Fibroblast of skin of right biceps (primary cell): ENCODE measurements at places on chromosomes 2 and 18.

DNA sequence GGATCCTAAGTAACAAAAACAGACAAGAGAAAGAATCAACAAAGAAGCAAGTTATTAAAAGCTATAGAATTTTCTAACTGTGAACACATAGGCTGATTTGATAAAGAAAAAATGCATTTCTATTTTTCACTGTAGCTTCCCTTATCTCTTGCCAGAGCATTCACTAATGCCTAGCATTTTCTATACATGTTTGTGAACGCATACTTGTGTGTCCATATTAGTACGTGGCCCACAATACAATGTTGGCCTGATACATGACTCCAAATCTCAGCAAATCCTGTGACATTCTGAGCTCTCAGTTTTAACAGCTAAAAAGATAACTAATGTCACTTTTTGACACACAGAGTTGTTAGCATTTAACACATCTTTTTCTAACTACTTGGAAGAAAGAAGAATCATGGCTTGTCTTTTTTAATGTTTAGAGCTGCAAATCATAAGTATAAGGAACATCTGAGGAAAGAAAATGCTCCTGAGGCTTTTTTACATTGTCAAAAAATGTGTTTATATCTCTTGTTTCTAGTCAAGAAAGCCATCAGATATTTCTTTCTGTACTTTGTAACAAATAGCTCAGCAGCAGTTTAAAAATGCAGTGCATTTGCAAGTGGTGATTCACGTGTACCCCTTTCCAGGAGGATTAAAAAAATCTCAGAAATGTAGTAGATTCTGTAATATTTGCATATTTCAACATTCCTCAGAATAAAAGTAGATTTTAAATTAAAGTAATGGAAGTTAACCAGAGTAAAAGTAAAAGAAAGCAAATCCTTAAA is 1646.8 kb upstream of the TMEFF2 start:
- peak; percentile 76 for DNase-seq

DNA sequence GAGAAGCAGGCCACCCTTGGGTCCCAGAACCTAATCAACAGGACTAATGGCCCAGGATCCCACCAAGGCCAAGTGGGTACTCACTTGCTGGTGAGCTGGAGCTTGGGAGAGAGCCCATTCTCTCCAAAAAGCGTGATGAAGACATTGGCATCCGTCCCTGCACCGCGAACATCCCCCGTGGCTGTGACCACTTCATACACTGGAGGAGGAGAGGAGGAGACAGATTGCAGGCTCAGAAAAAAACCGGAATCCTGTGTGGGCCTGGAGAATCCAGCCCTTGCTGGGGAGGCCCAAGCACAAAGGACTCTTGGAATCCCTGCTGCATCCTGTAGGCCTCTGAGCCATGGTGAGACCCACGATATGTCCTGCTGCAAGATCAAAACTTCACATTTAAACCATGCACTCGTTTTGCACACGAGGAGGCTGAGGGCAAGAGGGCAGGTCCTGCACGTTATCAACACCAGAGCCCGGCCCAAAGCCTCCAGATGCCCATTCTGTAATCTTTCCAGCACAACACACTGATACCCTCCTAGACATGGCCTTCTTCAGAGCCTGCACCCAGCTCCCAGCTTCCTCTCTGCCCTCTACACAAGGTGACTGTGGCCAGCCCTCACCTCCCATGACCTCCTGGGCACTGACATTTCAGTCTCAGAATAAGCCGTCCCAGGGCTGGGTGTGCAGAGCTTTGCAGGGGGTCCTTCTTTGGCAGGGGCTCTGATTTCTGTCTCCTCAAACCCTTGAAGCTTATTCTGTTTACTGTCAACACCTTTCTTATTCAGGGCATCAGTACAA is 7.8 kb downstream of the LOXHD1 start:
- no peak for DNase-seq

GRCh38 chr2:112825706-112826105 is 10.9 kb downstream of the IL1B start:
- DNase-seq: no peak

DNA sequence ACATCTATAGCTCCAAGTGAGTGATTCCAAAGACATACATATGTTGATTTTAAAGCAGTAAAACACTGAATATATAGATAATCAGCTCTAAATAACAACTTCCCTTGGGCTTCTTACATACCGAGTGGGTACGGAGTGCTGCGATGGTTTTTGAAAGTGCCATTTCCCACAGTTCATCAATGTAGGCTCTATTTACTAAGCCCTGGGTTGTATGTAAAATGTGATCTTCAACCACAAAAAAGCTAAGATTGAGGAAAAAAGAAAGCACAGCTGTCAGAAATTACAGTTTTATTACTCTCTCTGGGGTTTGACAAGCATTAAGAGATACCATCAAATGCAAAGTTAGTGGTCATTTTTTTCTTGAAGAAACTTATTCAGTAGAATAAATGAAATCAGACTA is 312.8 kb downstream of the EXOC6B start:
- DNase-seq: no peak

GRCh38 chr2:226667736-226668135 is 131.9 kb downstream of the IRS1 start:
- no peak for DNase-seq

- DNase-seq: no peak
Observed at GRCh38 chr18:44712025-44712424, 31.3 kb downstream of the SETBP1 start.

- no peak for DNase-seq
Observed at GRCh38 chr2:33836628-33837027, 237.5 kb upstream of the FAM98A start.

- no peak for DNase-seq
Observed at GRCh38 chr2:130287656-130288026, 55.1 kb upstream of the IMP4 start.

DNA sequence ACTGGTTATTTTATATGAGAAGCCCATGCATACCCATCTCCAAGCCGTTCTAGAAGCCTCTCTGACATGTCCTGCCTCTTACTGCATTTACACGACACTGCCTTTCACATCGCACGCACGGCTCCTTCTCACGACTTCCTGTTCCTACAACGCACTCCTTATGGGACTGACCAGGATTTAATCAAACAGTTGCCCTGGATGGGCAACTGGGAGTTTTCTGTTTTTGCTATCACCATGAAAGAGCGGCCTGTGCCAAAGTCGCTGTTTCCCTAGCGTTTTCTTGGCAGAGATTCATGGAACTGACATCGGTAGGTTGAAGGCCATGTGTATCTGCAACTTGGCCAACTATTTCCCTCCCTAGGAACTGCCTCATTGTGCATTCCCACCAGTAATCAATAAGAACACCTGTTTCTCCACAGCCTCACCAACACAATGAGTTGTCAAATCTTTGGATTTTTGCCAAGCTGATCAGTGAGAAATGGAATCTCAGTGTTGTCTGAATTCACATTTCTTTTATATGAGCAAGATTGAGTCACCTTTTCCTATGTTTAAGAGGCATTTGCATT is 97.2 kb upstream of the OTOS start:
- DNase-seq: peak; percentile 50

GRCh38 chr2:42663828-42664227 is 95.4 kb downstream of the MTA3 start:
- no peak for DNase-seq

DNA sequence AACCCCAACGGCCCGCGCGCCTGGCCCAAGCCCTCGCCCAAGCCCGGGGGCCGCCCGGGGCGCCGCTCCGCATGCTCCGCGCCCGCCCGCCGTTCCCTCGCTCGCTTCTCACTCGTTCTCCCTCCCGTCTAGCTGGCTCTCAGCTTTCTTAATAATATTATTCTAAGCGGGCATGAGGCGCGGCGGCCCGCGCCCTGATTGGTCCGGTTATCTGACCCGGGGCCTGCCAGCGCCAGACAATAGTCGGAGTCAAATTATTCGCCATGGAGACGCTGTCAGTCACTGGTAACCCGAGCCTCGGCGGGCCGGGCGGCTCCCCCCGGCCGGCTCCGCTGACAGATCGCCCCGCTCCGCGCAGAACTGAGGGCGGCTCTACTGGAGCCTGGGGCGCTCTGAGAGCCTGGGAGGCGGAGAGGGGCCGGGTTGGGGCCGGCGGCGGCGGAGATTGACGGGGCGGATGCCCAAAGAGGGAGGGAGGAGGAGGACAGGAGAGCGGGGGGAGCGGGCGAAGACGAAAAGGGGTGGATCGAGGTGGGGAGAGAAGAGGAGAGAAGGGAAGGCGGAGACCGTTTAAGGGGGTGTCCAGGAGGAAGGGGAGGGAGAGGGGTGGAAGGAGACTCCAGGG is at the start of gene SIX2:
Gene SIX2 (minus strand): TSS at position 150 of the 625 bp plus-strand sequence. CDS start 342 bp downstream, outside the sequence.
- DNase-seq: peak; percentile 90

DNA sequence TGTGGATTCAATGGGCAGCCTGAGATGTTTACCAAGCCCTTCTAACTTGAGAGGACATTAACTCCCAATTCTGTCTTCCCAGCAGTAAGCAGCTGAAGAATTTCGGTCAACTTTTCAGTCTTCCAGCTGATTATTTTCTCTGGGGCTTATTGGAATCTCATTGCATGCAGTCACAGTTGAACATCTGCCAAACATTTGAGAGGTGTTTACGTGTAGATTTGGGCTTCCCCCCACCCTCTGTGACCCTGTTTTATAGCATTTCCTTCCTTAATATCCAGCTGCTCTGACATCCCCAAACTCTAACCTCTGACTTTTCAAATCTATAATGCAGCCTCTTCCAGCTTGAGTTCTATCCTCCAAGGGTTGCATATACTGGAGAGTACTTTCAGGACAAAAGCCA is 16.5 kb upstream of the VIT start:
- DNase-seq: peak; percentile 42

DNA sequence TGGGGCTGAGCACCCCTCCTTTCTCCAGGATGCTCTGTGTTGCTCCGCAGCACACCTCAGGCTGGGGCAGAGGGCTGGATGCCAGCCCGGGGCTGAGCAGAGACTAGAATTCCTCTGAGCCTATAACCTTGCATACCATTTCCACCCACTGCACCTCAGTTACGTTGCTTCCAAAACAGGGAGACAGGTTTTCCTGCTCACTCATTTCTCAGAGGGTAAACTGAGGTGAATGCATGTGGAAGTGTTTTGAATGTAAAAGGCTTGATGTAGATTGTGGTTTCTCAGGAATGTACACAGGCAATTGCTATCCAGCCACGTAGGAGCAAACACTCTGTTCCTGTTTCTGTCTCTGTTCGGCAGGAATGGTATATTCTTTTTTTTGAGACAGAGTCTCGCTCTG is 45.3 kb downstream of the EDAR start:
- DNase-seq: no peak

DNA sequence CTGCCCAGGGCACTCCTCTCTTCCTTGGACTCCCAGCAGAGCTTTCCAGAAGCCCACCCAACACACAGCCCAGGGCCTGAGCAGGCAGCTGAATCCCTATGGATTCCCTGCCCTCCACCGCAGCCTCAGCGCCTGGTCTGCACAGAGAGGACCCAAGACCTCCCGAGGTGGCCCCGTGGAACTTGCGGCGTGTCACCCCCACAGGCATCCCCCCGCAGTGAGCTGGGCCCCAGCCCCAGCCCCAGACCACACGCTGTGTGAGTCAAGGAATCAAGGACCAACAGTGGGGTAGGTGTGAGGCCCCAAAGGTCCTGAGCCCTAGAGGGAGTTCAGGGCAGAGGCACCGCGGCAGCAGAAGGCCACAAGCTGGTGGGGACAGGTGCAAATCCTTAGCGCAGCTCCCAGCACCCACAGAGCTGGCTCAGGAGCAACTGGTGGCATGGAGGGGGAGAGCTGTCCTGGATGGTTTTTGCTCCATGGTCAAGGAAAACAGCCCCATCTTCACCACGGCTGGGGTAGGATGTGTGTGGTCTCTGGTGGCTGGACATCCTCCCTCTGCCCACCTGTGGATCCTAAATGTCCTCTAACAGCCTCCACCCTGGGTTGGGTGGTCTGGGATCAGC is 8.5 kb downstream of the HS6ST1 start:
- DNase-seq: no peak

DNA sequence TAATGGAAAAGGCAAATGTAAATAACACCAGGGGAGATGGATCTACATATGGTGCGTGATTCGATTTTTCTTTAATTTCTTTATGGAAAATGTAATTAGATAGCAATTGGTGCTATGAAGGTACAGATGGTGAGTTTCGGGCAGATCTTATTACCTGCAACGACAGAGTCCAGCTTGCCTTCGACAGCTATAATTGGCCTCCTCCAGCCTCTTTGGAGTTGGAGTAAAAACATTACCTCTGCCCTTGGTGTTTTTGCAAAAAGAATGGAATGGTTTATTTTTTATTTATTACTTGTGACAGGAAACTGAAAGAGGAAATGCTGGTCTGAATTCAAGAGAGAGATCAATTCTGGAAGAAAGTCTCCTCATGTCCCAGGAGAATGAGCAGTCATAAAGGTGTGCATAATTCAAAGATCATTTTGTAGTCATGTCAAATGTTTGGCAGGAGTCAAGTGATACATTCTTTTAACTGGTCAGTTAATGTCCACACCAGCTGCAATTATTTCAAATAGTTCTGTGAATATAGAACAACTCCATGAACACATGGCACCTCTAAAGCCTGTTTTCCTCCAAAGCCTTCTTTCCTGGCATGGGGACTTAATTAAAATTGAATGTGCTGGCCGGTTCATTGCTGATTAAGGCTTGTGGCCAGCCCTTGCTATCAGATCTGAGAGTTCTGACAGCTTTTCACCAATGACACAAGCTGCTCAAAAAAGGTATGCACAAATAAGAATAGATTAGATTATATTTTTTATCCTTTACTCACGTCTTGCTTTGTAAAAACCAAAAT is 46.9 kb upstream of the KCNH7 start:
- no peak for DNase-seq

GRCh38 chr2:30900381-30900780 is 93.1 kb upstream of the CAPN13 start:
- DNase-seq: no peak

DNA sequence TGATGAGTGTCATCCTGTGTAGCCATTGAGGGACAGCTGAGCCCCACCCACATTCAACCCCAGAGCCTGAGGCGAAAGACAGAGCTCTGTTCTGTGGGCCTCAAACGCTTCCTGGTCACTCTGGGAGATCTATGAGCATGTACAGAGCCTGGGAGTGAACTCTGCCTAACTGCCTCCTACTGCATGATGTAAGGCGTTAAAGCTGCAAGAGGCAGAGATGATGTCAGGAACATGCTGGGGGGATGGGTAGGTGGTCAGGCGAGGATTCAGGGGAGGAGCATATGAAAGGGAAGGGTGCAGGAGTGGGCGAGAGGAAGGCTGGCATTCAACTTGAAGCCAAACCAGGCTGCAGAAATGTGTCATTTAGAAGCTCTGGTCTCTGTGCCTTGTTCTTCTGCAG is 181.0 kb downstream of the TFCP2L1 start:
- no peak for DNase-seq

DNA sequence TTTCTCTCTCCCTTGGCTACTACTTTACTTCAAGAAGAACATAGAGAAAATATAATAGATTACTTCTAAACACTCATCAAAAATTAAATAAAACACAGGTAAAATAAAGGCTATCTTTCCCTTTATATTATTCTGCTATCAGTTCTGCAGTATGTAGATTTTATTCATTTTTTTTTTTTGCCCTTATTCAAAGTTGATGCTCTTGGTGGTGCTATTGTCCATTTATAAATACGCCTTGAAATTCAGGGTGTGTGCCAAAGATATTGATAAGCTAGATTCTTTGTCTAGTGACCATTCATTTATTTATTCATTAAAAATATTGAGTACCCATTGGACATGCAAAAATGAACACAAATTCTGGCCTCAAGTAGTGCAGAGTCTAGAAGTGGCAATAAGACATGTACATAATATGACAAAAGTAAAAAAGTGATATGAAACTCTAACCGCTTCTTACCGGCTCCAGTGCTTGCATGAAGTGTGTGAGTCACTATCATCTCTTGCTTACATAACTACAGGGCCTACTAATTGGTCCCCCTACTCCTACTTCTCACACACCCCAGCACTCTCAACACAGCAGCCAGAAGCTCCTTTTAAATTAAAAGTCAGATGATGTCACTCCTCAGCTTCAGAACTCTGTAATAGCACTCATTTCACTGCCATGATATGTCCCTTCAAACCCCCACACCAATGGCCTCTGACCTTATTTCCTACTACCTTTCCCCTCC is 208.3 kb upstream of the FANCL start:
- peak; percentile 11 for DNase-seq
